ENCODE measurements at places on chromosomes 11 and 22.

DNA sequence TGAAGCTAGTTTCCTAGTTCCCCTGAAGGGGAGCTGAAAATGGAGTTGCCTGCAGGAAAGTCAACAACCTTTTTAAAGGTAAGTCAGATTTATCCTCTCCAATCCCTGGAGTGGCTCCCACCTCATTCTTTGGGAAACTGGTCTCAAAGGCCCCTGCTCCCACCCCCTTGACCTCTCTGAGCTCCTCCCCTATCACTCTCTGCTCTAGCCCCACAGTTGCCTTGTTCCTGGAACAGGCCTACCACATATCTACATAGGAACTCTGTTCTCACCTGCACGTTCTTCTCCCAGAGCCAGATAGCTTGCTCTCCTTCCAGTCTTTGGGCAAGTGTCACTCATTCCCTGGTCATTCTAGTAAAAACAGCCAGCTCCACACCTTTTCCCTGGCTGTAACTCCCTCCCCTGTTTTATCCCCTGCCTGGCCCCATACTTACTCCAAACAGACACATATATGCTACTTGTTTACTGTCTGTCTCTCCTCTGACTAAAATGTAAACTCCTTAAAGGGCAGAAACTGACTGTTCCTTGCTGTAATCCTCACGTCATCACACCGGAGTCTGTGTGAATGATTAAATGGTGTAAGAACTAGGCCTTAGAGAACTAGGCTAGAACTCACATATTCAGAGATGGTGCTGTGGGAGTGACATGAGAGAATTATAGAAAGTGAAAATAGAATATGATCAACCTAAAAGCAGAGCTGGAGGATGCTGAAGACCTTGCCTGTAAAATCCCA, 53.3 kb downstream of the TCF20 start:
- DNase-seq: no peak

GRCh38 chr22:46353483-46354105, 18.1 kb downstream of the TRMU start:
- no peak for DNase-seq

DNA sequence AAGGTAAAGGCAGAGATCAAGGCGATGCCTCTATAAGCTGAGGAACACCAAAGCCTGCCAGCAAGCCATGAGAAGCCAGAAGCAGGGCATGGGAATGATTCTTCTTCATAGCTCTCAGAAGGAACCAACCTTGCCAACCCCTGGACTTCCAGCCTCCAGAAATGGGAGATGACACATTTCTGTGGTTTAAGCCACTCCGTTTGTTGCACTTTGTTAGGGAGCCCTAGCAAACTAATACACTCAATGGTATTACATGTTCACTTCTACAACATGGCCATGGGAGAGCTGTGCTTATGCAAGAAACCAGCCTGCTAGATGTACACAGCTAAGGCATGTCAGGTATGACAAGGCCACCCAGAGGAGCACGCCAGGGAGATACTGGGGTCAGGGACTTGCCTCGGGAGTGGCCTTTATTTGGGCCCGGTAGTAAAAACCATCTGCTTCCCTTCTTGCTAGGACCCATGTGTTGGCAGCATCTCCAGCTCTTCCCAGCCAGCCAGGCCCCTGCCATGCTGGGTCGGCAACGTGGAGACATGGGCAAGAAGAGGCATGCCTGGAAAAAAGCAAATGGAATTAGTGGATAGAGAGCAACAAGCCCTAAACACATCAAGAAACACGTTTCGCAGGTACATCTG, 3.6 kb downstream of the C11orf16 start:
- no peak for DNase-seq

DNA sequence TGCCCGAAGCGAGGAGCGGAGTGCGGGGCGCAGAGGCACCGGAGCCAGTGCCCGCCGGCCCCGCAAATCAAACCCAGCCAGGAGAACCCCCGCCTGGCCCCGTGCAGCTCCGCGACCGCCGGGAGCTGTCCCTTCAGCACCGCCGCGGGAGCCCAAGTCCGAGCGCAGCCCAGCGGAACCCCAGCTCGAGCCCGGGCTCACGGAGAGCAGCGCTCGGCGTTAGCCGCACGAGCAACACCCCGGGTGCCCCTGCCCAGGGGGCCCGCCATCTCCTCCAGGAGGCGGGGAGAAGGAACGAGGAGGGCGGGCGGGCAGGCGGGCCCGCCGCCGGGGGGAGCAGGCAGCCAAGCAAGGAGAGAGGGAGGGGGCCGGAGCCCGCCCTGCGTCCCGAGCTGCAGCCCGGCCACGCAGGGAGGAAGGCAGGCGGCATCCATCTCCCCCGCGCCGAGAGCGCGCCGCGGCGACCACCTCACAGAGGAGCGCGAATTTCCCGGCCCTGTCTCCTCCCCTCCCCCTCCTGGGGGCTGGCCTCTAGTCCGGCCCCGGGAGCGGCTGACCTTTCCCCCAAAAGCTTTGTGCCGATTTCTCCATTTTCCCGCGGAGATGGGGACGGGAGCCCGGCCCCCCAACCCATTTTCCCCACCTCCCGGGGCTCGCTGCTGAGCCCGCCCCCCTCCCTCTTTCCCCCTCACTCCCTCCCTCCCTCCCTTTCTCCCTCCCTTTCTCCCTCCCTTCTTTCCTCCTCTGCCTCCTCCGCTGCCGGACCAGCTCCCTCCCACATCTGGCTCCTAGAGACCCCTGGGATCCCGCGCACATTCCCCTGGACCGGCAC, 621 bp downstream of the KCNC1 start:
- DNase-seq: peak; percentile 94

- no peak for DNase-seq
Observed at GRCh38 chr22:27250886-27251285, 550.7 kb downstream of the MN1 start.

DNA sequence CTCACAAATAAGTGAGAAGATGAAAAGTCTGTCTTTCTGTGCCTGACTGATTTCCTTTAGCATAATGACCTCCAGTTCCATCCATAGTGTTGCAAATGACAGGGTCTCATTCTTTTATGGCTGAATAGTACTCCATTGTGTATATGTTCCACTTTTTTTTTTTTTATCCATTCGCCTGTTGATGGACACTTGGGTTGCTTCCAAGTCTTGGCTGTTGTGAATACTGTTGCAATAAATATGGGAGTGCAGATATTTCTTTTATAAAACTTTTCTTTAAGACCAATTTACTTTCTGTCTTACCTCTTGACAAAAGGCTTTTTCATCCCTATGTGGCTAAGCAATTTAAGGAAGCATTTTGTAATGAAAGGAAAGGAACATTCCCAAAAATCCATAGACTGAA, 104.6 kb downstream of the MUC15 start:
- DNase-seq: no peak

DNA sequence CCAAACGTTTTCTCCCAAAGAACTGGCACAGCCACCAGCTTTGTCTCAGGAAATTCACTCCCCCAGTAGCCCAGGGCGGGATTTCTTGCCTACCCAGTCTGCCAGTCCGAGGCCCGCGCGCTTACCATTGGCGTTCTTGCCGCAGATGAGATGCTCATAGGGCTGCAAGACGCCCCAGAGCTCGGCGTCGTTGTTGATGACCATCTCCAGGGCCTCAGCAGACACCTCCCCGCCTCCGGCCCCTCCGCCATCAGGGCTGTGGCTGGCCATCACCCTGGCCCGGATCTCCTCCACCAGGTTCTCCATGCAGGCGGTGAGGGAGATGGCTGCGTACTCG, 1.3 kb downstream of the ABTB2 start:
- no peak for DNase-seq

- DNase-seq: no peak
Observed at GRCh38 chr11:133559382-133559781, 27.1 kb upstream of the OPCML start.

DNA sequence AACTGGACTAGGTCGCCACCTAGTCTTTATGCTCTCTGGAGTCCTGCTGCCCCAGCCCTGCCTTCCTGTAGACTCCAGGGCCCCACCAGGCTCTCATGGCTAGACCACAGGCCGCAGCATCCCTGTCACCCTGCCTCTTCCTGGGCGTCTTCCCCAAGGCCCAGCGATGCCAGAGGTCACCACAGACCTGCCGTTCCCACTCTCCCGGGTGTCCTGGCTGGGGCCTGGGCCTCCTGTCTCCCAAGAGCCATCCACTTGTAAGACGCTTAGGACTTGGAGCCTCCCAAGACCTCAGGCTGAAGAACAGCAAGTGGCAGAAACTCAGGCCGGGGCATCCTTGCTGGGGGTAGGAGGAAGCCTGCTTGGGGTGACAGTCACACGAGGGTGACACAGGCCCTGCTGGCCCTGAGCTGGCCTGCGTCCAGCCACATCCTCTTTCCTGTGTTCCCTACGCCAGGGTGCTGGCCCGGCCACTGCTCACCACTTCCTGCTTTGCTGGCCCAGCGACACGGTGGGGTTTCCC, 2.0 kb upstream of the TCIRG1 start:
- no peak for DNase-seq

DNA sequence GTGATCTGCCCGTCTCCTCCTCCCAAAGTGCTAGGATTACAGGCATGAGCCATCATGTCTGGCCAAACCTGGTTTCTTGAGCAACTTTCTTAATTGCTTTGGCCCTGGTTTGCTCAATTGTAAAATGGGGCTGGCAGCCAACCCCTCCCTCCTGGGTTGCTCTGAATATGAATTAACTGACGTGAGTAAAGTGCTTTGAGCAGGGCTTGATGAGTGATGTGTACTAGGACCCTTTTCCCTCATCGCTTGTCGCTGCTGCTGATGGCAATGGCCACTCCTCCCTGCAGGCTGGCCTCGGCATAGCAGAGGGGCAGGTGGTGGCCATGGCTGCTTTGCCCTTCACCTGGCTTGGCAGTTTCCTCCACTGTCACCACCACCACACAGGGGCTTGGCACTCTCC, 41.5 kb downstream of the RNF141 start:
- peak; percentile 8 for DNase-seq

- peak; percentile 84 for DNase-seq
Observed at GRCh38 chr11:129861702-129862522, 33.5 kb downstream of the NFRKB start.

Data from adipocyte (in vitro differentiated cells).